HuH-7 (cell line): ENCODE measurements at places on chromosomes 3 and 15.

DNA sequence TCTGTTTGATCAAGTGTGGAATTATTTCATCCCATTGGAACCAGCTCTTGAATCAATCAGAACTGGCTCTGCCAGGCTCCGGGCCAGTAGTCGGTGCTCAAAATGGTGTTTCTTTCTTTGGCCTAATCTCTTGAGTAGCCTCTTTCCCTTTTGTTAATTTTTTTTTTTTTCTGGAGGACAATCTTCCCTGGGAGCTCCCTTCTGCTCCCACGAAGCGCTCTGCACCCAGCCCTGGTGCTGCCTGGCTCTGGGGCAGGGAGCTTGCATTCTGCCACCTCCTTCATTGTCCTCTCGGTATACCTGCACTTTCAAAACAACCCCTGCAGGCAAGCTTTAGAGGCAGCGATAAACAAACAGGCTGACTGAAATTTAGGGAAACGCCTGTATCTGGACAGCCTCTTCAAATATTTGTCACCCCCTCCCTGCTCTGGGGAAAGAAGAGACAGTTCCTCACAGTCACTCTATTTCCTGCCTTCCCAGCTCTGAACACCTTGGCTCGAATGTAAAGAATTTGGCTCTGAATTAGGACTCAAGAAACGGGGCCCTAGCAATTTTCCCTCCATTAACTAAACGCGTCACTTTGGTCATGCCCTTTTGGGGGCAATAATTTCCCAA, 1.1 kb upstream of the THSD4 start:
- no peak for DNase-seq

DNA sequence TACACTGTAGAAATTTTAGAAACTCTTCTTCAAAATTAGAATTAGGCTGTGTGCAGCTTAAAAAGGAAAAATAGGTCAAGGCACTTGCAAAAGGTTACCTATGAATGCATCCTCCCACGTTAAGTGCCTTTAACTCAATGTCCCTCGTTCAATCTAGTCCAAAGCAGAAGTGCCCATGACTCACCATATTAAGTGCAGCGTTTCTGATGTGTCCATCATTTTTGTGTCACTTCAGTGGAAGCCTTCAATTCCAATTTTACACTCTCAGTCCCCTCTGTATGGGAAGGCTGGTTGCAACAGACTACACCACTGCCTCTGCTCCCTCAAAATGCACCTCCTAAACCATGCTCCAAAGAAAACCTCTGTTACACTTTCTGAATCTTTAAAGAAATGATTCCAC, 53.4 kb downstream of the FOXB1 start:
- DNase-seq: no peak

DNA sequence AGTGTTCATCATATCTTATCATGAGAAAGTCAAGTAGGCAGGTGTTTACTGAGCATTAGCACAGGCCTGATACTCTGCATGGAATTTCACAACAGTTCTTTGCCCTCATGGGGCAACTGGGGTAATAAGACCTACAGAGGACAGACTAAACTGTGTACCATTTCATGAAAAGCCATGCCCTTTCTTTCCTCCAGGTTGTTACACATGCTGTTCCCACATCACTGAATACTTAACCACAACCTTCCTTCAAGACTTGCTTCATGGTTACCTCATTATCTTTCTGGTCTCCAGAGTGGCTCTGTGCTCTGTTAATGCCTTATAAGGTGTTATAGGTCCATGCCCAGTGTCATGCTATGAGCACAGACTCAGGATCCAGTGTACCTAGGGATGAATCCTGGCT, 28.2 kb upstream of the RSL24D1 start:
- DNase-seq: peak; percentile 11

- peak; percentile 13 for DNase-seq
Observed at GRCh38 chr3:56702490-56703315, 19.6 kb upstream of the TASOR start.

DNA sequence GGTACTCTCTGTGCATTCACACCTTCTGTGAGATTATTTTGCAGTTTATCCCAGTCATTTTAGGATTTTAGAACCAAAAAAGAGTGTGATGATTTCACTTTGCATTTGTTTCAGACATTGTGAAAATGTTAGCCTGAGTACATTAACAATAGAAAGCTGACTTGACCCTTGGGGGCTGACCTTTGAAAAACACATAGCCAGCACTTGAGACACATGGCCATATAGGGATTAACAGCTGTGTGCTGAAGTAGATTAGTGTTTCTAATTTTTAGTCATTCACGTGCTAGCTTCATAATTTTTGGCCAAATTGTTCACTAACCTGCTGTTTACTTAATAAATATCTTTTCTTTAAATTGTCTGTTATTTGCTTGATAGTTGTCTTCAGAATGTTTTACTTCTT, 3.5 kb downstream of the FEM1B start:
- no peak for DNase-seq

GRCh38 chr3:112640276-112640929, 540 bp downstream of the CCDC80 start:
- DNase-seq: no peak

DNA sequence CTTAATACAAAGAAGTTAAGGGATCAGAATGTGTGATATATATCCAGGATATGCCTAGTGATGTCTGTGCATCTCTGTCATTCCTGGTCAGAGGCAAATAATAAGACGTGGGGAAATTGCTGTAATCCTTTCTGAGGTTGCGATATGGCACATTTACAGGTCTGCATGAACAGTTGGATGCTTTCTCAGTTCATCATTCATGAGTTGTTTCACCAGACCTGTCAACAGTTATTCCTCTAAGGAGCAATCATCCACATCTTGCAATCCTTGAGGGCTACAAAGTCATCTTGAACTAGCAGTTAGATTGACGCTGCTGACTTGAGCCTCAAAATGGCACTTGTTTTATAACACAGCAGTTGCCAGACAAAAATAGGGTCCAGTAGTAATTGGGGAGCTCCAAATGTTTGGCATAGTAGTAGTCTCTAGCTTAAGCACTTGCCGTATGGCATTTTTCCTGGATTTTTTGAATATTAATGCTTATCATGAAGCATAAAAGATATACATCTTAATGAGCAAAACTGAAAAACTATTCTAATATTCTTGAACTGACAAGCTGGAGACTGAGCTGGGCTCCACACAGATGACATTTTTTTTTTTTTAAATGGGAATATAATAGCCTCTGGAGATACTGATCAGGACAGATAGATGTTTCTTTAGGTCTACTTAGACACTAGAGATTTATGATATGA, 761.7 kb downstream of the VGLL3 start:
- no peak for DNase-seq
